Activated naive CD4-positive, alpha-beta T cell treated with anti-CD3 and anti-CD28 coated beads, Interleukin-2, amount 10 ng/mL, durations not matched to agents 5 hours and 36 hours (primary cell): ENCODE measurements at places on chromosomes 16 and 17. TPM values are rescaled to one million over a fixed set of nuclear protein-coding genes. Genes with fewer than 3 reads are reported as not detected.

FMNL1 gene
- total RNA-seq = 388 TPM

GDPD1 gene
- total RNA-seq = 2.1 TPM

ABCC12 gene
- total RNA-seq = not detected

ITGAD gene
- total RNA-seq = not detected

HSD17B2 gene
- total RNA-seq = not detected

ST6GALNAC1 gene
- total RNA-seq = 5.5 TPM

TEX19 gene
- total RNA-seq = not detected

PSMD11 gene
- total RNA-seq = 79.2 TPM

RHBDL3 gene
- 2.5 TPM for total RNA-seq

GPR179 gene
- total RNA-seq = not detected

KRTAP16-1 gene
- total RNA-seq = not detected

ZNF469 gene
- 0.51 TPM for total RNA-seq

IRX6 gene
- total RNA-seq = not detected

TNFSF13 gene
- total RNA-seq = 7.2 TPM

MT1E gene
- total RNA-seq = 21.7 TPM

WSCD1 gene
- total RNA-seq = not detected

CRHR1 gene
- total RNA-seq = not detected

HP gene
- total RNA-seq = not detected

ASPHD1 gene
- total RNA-seq = not detected

TMC7 gene
- not detected for total RNA-seq

ABCA8 gene
- not detected for total RNA-seq

ARL4D gene
- total RNA-seq = 4.1 TPM

KRTAP1-5 gene
- not detected for total RNA-seq

HOXB6 gene
- not detected for total RNA-seq

PRSS21 gene
- 1.8 TPM for total RNA-seq

SMPD3 gene
- total RNA-seq = 3.2 TPM

ANKRD13B gene
- 8.1 TPM for total RNA-seq

MYH8 gene
- total RNA-seq = not detected

HOXB1 gene
- not detected for total RNA-seq

PIRT gene
- not detected for total RNA-seq

RNF157 gene
- total RNA-seq = 127 TPM

SPNS3 gene
- total RNA-seq = 10.1 TPM

TBX21 gene
- 10.8 TPM for total RNA-seq

CRLF3 gene
- total RNA-seq = 87.0 TPM

HSD3B7 gene
- 3.6 TPM for total RNA-seq

MED31 gene
- total RNA-seq = 25.5 TPM

FAM234A gene
- total RNA-seq = 28.8 TPM

ARRB2 gene
- 320 TPM for total RNA-seq

TCF25 gene
- 190 TPM for total RNA-seq
